ENCODE measurements at places on chromosomes 16 and 17.
A peak's percentile ranks its signal among the peaks of the same experiment; 100 is the strongest.

DNA sequence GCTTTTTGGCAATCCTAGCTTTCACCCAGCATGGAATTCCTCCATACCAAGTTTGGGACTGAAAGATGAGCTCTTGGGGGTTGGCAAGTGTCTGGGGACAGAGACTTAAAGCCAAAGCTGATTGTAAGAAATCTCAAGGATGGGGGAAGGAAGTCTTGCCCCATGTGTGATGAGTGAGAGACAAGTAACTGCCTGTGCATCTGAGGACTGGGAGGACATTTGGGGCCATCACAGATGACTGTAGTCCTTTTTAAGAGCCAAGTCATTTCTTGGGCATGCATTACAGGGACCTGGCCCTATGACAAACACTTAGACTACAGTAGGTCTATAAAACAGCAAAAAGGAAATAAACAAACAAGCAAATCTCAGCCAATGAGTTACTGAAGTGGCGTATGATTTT, 36.3 kb upstream of the CCL2 start:
- DNase-seq, result no peak

DNA sequence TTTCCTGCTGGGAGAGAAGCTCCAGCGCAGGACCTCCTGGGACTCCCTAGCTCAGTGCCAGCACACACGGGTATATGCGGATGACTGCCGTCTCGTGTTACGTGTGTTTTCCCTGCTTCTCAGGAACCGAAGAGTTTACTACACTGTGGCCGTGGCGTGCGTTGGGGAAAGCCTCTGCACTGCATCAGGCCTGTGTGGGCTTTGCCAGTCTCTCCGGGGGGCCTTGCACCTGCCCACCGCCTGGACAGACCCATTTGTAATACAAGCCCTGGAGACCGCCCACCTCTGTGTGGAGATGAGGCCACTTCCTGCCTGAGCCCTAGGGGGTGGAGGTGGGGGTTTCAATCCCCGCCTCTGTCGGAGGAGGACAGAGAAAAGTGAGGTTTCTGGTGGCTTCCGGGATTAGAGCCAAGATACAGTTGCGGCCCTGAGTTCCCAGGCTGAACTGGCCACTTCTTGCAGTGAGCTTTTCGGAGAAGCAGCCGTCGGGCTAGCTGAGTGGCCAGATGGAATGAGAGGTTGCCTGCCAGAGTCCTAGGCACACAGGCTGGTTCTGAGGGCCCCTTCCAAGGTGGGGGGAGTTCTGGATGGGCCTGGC, 43.4 kb upstream of the GSE1 start:
- no peak for DNase-seq

DNA sequence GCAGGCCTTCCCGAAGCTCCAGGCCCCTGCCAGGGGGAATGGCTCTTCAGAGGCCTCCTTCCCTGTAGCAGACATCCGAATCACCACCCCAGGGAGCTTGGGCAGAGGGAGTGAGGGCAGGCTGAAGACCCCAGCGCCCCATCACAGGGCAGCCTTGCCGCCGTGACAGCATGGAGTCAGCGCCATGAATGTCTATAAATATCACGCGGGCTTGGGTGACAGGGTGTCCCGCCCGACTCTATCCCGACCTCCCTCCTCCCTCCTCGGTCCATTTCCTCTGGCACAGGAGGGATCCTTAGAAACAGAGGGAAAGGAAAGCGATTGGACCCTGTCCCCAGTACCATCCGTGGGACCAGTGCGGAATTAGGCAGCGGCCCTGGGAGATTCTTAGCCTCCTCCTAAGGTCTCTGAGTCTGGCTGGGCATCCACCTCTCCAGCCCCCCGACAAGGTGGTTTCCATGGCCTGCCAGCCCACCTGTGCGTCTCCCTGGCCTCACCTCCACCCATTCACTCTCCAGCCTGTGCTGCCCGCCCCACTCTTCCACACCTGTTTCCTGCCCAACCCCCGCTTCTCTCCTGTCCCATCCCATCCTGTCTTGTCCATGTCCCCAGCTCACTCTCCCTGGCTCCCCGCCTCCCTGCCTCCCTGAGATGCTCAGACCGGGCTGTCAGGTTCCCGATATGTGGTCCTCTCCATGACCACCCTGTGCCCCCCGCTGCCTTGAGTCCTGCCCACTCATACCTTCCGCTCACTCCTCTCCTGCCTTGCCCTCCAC, 5.1 kb downstream of the ATP2A1 start:
- DNase-seq, result peak; percentile 46

DNA sequence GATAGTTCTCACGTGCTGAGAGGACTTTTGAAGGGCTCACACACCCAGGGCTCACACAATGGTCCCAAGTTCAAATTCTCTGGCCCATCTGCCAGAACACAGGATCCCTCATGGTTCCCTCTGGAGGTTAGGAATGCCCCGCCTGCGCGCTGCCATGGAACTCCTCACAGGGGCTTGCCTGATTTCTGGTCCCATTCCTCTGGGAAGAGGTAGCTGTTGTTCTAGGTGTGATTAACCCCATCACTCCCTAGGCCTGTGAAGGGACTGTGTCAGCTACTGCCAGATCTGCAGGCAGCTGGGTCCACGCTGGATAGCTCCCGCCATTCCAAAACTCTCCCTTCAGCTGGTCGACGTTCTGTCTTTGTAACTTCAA, 2.3 kb upstream of the ARMC5 start:
- no peak for DNase-seq

- no peak for DNase-seq
These were observed 3.3 kb upstream of the MRM1 start for GRCh38 chr17:36597866-36598777.

- no peak for DNase-seq
These were observed 30.6 kb downstream of the MYO18A start for GRCh38 chr17:29149431-29150064.

DNA sequence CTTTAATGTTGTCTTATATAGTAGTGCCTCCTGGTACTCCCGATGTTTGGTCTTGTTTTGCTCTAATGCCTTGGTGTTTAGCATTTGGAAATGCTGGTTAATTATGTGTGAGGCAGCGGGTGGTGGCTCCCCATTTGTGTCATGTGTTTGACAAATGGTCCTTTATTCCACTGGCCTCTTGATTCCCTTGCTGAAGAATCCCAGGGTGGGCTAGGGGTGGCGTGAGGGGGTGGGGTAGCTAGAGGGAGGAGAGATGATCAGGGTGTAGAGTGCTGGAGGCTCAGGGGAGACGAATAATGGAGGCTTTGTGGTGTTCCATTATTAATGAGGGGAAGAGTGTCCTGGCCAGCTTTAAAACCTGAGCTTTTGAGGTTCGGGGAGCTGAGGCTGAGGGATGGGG, 5.4 kb downstream of the DYNLL2 start:
- DNase-seq, result no peak

- DNase-seq, result no peak
These were observed 15.1 kb downstream of the C16orf54 start for GRCh38 chr16:29730649-29731048.

- DNase-seq, result no peak
These were observed 77.7 kb upstream of the CLEC3A start for GRCh38 chr16:77944631-77945030.

DNA sequence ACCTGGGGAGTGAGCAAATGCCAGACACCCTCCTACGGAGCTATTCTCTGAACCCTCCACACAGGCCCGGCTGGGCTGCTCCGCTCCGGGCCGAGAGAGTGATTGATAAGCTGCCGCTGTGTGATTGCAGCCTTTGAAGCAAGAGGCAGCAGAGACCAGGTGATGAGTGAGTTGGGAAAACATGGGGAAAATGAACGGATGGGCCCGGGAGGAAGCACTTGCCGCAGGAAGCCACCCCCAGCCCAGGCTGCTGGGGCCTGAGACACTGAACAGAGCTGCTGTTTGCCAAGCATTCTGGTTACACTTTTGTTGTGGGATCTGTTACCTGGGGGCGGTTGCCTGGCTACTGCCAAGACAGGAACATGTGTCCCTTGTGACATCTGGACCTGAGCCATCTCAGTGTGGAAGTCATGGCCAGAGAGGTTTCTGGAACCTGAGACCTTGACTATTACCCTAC, 46.4 kb upstream of the KLHDC4 start:
- DNase-seq, result no peak

DNA sequence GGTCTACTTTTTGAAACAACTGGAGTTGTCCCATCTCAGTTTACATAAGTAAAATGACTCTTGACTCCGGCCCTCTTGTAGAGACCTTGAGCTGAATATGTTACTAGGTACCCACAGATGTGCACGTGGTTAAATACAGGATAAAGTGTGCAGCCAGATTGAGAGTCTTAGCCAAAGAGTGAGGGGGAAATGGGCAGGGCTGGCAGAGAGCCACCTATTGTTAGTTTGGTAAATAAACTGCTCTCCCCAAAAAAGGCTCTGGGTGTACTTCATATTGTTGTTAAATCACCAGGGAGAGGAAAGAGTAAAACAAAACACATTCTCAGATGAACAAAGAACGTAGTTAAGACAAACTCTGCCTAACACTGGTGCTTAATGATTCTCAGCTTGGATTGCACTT, 20.3 kb downstream of the G6PC1 start:
- no peak for DNase-seq

- no peak for DNase-seq
These were observed 63.7 kb upstream of the BCO1 start for GRCh38 chr16:81174644-81175324.

DNA sequence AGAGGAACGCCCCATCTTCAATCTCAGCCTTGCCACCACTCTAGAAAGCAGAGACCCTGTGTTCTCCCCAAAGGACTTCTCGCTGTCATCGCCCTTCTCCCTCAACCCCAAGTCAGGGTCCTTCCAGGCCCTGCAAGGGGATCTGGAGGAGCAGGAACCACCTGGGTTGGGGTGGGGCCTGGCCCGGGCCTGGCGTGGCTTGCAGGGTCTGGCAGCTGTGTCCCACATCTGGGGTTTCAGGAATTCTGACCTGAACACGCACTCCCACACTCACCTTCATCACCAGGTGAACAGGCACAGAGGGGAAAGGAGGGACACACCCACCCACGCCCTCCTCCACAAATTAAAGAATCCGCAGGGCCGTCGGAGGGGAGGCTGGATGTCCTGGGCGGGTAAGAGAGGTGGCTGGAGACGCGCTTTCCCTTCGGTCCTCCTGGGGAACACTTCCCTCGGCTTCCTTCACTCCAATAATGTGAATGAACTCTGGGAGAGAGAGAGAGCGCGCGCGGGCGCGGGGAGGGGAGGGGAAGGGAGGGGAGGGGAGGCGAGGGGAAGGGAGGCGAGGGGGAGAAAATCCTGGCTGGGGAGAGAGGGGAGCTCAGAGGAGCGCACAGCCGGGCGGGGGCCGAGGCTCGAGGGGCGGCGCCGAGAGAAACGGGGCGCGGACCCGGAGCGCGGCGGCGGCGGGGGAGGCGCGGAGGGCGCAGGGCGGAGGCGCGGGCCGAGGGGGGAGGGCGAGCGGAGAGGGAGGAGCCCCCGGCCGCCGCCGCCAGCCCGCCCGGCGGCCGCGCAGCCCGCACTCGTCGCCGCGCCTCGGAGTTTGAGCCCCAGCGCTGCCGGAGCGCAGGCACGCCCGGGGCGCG, at the start of gene CACNG4:
TSS of gene CACNG4 (plus strand) at position 799 of the 863 bp plus-strand sequence. CDS start 205 bp downstream, outside the sequence.
- DNase-seq, result no peak

DNA sequence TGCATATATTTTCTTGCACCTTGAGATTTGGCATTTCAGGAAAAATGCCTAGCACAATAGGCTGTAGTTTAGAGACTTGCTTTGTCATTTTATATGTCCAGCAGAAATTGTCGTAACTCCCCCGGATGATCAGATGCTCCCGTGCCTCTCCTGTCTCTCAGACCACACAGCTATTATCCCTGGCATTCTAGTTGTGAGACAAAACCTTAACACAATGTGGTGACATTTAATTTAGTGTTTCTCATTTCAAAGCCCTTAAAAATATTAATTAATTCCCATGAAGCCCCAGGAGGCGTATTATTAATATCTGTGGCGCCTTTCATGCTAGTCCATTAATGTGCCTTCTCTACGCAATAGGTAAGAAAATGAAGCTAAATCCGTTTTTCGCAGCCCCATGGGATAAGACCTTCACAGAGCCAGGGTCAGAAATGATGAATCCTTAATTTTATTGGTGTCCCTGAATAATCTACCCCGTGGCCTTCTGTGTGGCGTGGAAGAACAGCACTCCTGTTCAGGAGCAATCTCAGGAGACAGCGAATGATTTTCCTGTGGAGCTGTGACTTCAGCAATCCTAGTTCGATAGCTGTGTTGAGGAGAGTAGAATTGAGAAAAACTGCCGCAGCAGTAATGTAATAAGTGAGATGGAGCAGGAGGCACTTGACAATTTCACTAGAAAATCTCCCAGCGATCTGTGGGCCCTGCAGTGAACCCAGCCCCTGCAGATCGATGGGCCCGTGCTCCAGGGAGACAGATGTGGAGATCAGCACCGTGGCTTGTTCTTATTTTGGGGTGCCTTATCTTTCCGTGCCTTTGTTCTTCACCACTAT, 157.9 kb downstream of the RPTOR start:
- DNase-seq, result no peak

GRCh38 chr16:80580109-80580832, 39.5 kb downstream of the DYNLRB2 start:
- DNase-seq, result no peak

- DNase-seq, result no peak
These were observed 95.4 kb upstream of the CACNG5 start for GRCh38 chr17:66739553-66739952.

- no peak for DNase-seq
These were observed 17.6 kb downstream of the OMG start for GRCh38 chr17:31279401-31279800.
